ENCODE measurements at places on chromosomes 3 and 15.

GRCh38 chr3:53236112-53236841 lies 19.5 kb downstream of the TKT start:
- DNase-seq = no peak

GRCh38 chr3:167852216-167852615 lies 116.7 kb downstream of the SERPINI1 start:
- DNase-seq = no peak

DNA sequence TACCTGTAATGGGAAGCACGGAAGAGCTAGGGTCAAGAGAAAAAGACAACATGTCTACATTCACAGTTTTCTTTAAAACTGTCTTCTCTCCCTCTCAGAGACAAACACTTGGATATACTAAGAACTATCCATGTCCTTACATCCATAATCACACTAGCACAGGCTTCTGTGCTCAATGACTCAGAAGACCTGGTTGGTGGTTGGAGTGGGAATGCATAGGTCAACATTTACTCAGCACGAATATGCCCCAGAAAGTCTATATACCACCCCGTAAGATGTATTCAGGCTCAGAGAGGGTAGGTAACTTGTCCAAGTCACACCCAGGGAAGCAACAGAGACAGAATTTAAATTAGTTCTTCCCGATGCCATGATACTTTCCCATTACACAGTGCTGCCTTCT lies 891.1 kb downstream of the TUSC7 start:
- no peak for DNase-seq

- no peak for DNase-seq
These were observed 25.1 kb upstream of the GADL1 start for GRCh38 chr3:30919564-30919963.

- DNase-seq = peak; percentile 34
These were observed 10.4 kb downstream of the PLA2G4E start for GRCh38 chr15:42010434-42010833.

- DNase-seq = no peak
These were observed 35.0 kb upstream of the CAPN7 start for GRCh38 chr3:15171096-15171495.
